ENCODE measurements at places on chromosomes 6 and 20. TPM values are rescaled to one million over a fixed set of nuclear protein-coding genes. Genes with fewer than 3 reads are reported as not detected.

GRCh38 chr6:13277231-13277630 lies 51.1 kb downstream of the TBC1D7 start:
- DNase-seq = no peak

- DNase-seq = no peak
Observed at GRCh38 chr6:147873816-147874215, 365.3 kb downstream of the SAMD5 start.

DNA sequence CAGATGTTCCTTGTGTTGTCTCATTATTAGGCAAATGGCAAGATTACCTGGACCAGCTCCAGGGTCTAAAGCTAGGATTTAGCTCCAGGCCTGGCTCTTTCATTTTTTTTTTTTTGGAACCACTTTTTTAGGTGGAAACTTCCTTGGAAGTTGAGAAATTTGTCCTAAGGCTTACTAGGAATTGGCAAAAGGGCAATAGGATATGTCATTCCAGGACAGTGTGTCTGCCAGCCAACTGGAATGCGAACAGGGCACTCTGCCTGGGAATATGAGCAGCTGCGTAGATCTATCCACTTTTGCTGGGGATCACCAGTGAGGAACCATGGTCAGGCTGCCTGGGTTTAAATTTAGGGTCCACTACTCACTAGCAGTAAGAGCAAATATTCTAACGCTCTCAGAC lies 304.0 kb downstream of the TSHZ2 start:
- no peak for DNase-seq

- DNase-seq = peak; percentile 60
Observed at GRCh38 chr6:3987053-3987452, 91.9 kb downstream of the FAM217A start.

DNA sequence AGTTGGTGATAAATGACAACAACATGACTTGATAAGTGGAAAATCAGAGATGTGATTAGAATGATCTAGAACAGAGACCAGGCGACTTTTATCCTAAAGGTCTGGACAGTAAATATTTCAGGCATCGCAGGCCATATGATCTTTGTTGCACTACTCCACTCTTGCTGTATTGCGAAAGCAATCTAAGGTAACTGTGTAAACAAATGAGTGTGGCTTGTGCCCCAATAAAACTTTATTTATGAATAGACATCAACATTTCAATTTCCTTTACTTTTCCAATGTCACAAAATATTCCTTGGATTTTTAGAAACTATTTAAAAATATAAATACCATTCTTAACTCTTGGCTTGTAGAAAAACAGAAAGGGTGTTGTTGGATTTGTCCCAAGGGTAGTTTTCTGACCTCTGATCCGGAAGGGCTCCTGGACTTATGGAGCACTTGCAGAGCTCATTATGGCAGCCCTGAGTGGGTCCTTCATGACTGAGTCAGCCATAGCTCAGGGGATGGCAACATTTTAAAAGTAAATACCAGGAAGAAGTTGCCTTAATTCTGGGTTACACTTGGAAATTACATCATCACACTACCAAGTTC lies 34.5 kb downstream of the IL20RA start:
- no peak for DNase-seq

DNA sequence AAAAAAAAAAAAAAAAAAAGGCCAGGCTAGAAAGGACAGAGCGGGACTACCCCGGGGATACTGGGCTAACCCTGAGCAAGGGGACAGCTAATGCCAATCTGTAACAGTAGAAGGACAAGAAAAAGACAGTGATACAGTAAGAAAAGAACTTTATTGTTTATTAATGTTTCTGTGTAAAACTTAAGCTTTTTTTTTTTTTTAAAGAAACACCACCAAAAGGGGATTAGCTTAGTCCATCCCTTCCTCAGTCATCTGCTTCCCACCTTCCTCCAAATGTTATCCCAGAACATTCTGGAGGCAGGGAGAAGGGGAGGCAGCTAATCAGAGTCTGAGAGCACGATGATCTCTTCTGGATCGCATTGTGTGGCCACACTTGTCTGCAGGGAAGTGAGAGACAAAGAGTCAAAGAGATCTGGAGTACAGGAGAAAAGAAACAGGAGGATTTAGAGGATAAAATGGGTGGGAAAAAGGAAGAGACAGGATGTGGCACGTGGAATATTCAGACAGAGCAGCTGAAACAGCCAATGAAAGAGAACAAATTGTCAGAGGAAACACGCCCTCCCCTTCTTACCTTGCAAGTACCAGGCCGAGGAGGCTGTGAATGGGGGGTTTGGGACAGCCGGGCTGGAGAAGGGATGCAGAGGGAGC lies 1.0 kb upstream of the ZBTB22 start:
- DNase-seq = no peak

DNA sequence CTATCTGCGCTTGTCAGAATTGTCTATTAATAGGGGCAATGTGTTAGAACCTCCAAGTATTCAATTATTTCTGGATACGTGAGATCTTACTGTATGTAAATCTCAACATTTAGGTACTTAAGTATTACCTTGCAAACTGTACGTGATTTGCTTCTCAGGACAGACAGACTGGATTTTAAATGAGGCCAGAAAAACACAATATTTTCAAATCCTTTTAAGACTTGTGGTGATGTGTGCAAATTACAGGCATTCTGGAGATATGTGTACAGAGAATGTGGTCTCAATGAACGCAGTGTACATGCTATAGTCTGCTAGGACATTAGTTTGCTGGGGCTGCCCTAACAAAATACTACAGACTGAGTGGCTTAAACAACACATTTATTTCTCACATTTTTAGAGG lies 16.9 kb downstream of the CCR6 start:
- no peak for DNase-seq

GRCh38 chr6:109767961-109768360 lies 76.9 kb downstream of the FIG4 start:
- no peak for DNase-seq

GRCh38 chr6:53378208-53378607 lies 29.5 kb upstream of the ELOVL5 start:
- DNase-seq = no peak

GRCh38 chr20:841568-842546 lies 8.3 kb downstream of the FAM110A start:
- DNase-seq = no peak

GRCh38 chr6:169783971-169784820 lies 32.8 kb downstream of the ERMARD start:
- no peak for DNase-seq

DNA sequence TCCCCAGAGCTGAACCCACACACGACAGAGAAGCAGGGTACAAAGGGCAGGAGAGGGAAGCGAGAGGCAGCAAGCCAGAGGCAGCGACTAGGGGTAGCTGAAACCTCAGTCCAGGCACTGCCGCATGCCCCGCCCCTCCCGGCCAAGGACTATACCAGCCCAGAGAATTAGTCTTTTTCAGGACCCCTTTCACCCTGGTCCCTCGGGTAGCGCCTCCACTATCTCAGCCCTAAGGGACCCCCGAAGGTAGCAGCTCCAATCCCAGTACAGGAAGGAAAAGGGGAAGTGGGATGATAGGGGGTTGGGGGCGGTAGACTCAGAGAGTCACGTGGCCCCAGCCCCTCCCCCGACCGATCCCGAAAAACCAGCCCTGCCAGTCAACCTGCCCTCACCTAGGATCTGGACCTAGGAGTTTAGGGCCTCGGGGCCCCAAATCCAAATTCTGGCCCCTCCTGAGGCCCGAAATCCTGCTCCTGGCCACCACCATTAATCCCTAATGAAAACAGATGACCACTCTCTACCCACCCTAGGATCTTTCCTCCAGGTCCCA lies 1.3 kb downstream of the RGL2 start:
- no peak for DNase-seq

- no peak for DNase-seq
Observed at GRCh38 chr6:147909640-147910039, 401.1 kb downstream of the SAMD5 start.

- DNase-seq = no peak
Observed at GRCh38 chr6:43223175-43223574, 6.1 kb downstream of the DNPH1 start.

GRCh38 chr20:10553326-10553984 lies 118.3 kb downstream of the SLX4IP start:
- DNase-seq = no peak

DNA sequence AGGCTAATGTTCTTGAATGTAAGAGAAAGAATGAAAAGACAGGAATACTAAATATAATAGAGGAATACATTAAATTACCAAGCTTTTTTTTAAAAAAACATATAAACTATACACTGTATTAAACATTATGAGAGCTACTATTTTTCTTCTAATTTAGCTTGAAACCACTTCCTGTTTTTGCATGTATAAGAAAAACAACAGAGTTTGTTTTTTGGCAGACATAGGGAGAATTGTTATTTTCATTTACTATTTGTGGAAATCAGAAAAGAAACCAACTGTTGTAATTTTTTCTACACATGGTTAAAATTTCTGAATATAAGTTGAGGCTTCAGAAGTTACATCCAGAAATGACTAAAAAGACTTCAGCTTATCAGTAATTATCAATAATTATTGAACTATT lies 991.8 kb upstream of the GJE1 start:
- DNase-seq = no peak

- peak; percentile 86 for DNase-seq
Observed at GRCh38 chr20:58645412-58645968, 5.6 kb upstream of the STX16 start.

- no peak for DNase-seq
Observed at GRCh38 chr6:27810768-27811450, 101.3 kb downstream of the OR2B2 start.

DNA sequence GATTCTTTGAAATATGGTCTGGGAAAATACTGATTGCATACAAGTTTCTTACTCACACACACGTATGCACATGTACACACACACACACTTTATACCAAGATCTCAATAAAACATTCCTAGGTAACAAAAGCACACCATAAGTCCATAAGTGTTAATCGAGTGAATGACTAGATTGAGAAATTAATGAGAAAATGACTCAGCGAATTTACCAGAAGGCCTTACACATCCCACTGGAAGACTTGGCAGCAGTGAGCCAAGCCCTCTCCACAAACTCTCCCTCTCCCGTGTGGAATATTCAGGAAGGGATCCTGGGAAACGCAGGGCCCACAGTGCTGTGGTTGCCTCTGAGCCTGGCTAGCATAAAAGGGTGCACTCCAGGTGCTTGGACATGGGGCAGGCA lies 227.2 kb downstream of the LY86 start:
- no peak for DNase-seq

GRCh38 chr6:18680842-18681241 lies 293.7 kb downstream of the RNF144B start:
- DNase-seq = no peak

DNA sequence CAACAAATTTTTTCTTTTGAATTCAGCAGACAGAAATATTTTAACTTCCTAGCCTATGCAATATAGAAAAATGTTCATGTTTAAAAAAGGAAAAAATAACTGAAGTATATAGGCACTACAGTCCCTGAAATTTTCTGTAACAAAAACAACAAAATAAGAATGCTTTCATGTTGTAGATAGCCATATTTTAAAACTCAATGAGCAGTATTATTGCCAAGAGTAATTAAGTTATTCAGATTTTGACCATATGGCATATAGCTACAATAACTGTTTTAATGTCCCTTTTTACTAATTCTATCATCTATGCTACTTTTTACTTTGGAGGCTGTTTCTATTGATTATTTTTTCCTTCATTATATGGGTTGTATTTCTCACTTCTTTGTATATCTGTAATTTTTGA lies 283.3 kb upstream of the RIMS1 start:
- DNase-seq = no peak

DNA sequence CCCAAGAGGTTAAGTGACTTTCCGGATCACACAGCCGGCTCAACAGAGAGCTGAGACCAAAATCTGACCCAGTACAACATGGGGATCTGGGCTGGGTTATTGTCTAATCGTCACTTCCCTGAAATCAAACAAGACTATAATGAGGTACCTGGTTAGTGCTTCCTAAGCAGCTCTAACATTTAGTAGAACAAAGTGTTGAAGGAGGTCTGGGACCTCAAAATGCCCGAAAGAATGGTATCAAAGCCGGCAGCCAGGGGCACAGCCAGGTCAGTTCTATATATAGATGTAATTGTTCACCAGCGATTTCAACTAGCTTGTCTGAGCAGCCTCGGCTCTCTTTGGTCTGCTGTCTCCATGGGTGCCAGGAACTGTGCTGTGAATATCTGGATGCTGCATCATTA lies 245.5 kb upstream of the ECI2 start:
- peak; percentile 56 for DNase-seq

GRCh38 chr6:2790588-2791449 lies 25.6 kb downstream of the WRNIP1 start:
- peak; percentile 92 for DNase-seq

- no peak for DNase-seq
Observed at GRCh38 chr6:32855467-32856174, 1.6 kb downstream of the PSMB9 start.

GRCh38 chr6:84743616-84744015 lies 20.8 kb downstream of the TBX18 start:
- DNase-seq = no peak

GRCh38 chr20:63102721-63103375 lies 96.1 kb upstream of the BHLHE23 start:
- no peak for DNase-seq

Gene RBPJL
- not detected for total RNA-seq

Gene EEF1A1
- total RNA-seq = 25,959 TPM

Gene VNN1
- total RNA-seq = under 0.01 TPM

Gene CRISP1
- total RNA-seq = not detected

Gene PPIL6
- total RNA-seq = 0.76 TPM

Gene TULP1
- not detected for total RNA-seq

Gene PTCRA
- total RNA-seq = not detected

Gene L3MBTL3
- total RNA-seq = 35.5 TPM

Gene DSN1
- total RNA-seq = 16.4 TPM

Gene ACSS2
- total RNA-seq = 57.6 TPM

Gene HUS1B
- total RNA-seq = 0.51 TPM

Gene PMEPA1
- 0.51 TPM for total RNA-seq

Gene CNR1
- under 0.01 TPM for total RNA-seq

Gene SAMD10
- 5.9 TPM for total RNA-seq

Gene SOBP
- total RNA-seq = 2.5 TPM

Gene SLCO4A1
- 0.90 TPM for total RNA-seq

Gene PI3
- not detected for total RNA-seq

Gene SLPI
- 0.39 TPM for total RNA-seq

Gene SCUBE3
- total RNA-seq = 0.76 TPM

Gene EFCAB8
- total RNA-seq = under 0.01 TPM

Gene DEFB125
- not detected for total RNA-seq

Gene TFAP2D
- total RNA-seq = not detected

Gene OR12D3
- not detected for total RNA-seq

Gene CFAP61
- not detected for total RNA-seq

Gene NANP
- 6.4 TPM for total RNA-seq

Gene CLVS2
- not detected for total RNA-seq

Gene TMC2
- total RNA-seq = not detected
